Cardiac fibroblast (primary cell): ENCODE measurements at places on chromosomes 5 and 9.

- peak; percentile 32 for DNase-seq
Observed at GRCh38 chr9:100443781-100444768, 17.1 kb downstream of the MSANTD3 start.

- DNase-seq = no peak
Observed at GRCh38 chr5:95075111-95075510, 209.8 kb downstream of the MCTP1 start.

- no peak for DNase-seq
Observed at GRCh38 chr9:95047452-95048224, 269.9 kb downstream of the FANCC start.

GRCh38 chr9:22840641-22841040 lies 394.0 kb downstream of the DMRTA1 start:
- no peak for DNase-seq
